Suppressor macrophage treated with lipopolysaccharide for 4 hours (primary cell): ENCODE measurements at places on chromosomes 7 and 10.

DNA sequence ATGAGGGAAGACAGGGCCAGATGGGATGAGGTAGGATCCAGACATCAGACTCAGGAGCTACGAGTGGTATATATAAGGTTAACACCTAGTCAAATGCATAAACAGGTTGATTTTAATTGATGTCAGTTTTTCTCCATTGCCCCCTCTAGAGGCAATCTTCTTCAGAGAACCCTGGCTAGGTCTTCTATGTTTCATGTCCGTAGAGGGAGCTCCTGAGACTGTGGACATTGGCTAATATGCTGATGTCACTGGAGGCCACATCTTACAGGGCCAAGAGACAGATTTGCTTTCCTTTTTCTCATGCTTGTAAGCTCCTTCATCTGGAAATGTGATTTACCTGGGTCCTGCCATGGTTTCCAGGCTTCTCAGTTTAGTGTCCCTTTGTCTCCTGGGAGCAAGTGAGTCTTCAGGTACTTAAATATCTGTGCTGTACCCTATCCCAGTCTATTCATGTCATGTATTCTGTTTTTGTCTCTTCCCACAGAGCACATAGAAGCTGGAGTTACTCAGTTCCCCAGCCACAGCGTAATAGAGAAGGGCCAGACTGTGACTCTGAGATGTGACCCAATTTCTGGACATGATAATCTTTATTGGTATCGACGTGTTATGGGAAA is 161.6 kb upstream of the PRSS1 start:
- peak; percentile 88 for DNase-seq

- DNase-seq: no peak
Observed at GRCh38 chr7:152527610-152528032, 91.8 kb upstream of the KMT2C start.

- DNase-seq: peak; percentile 51
Observed at GRCh38 chr7:123624527-123625183, 23.0 kb downstream of the ASB15 start.

- peak; percentile 35 for DNase-seq
Observed at GRCh38 chr10:63210611-63211196, 77.6 kb downstream of the NRBF2 start.

- no peak for DNase-seq
Observed at GRCh38 chr10:129771991-129772431, 192.1 kb downstream of the EBF3 start.
